ENCODE measurements at places on chromosomes 4 and X. TPM values are rescaled to one million over a fixed set of nuclear protein-coding genes. Genes with fewer than 3 reads are reported as not detected.

Gene MGAT4D
- not detected for total RNA-seq

Gene HELT
- total RNA-seq = not detected

Gene CASK
- total RNA-seq = 33.4 TPM

Gene RENBP
- under 0.01 TPM for total RNA-seq

Gene PTPN13
- total RNA-seq = 7.9 TPM

Gene SSX2
- not detected for total RNA-seq

Gene TCEAL7
- 10.6 TPM for total RNA-seq

Gene NR3C2
- total RNA-seq = 52.4 TPM

Gene RBM47
- 2.4 TPM for total RNA-seq

Gene OTUD6A
- not detected for total RNA-seq

Gene ATP8A1
- under 0.01 TPM for total RNA-seq

Gene USP38
- 36.5 TPM for total RNA-seq

Gene PAPSS1
- total RNA-seq = 94.1 TPM

Gene LEF1
- not detected for total RNA-seq

Gene SLC9B1
- not detected for total RNA-seq

Gene UGT8
- under 0.01 TPM for total RNA-seq
